ENCODE measurements at places on chromosomes 4 and X.

GRCh38 chr4:40003986-40004385 lies 26.3 kb upstream of the PDS5A start:
- DNase-seq, result no peak

DNA sequence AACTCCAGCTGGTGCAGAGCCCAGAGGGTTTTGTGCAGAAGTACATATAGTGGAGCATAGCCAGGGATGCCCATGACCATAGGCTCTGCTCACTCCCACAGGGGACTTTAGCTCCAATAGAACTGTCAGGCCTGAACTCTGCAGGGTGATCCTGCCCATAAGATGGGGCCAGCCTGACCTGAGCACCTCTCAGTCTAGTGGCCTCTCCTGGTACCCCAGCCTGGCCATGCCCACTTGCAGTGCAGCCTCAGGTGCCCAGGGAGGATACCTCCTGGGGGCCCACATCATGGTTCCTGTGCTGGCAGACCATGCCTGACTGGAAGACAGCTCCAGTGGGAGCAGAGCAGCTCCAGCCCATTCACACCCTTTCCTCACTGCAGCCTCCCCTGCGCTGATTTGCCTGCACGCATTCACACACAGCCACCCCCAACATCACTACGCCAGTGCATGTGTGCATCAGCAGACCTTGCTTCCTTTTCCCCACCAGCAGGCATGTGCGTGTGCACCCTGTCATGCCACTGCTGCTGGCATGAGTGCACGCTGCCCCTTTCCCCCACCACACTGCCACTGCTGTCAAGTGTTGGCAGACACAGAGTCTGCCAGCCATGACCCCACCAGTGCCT lies 53.0 kb upstream of the MMAA start:
- DNase-seq, result no peak

DNA sequence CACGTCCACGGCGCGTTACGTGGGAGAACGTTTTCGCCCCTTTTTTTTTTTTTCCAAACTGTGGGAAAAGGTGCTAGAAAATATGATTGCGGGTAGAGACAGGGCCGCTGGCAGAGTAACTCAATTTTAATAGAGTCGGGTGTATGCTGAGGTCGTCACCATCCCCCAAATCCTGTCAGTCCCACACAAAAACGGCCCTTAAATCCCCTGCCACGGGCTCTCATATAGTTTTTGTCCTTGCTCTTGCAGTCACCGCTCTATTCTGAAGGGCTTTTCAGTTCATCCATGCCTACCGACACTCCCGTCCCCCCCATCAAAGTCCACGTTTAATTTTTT lies 796 bp upstream of the MED14 start:
- DNase-seq, result no peak

DNA sequence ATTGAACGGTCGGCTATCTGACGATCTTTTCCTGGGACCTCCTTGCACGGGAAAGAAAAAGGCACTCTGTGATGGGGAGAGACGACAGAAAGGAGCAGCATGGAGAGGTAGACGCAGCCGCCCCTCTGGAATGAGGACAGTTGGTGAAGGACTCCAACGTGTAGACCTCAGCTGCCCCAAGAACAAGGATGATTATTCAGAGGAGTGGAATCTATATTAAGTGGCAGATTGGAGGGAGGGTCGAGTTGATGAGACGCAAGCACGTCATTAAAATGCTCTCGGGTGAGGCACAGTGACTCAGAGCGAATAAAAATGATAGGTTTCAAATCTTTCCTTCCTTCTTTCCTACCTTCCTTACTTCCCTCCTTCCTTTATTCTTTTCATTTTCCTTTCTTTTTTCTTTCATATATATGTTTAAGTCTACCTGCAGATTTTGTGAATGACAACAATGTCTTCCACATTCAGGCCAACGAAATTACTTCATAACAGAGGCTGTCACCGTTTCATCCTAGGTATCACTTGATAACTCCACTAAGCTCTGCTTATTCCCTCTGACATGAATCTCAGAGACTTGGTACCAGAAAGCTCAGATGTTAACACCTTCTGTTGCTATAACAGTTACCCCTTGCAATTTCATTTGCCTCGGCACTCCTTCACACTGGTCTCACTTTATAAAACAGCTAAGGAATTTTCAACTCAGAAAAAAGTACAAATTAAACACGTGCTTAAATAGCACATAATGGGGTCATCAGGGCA lies 110.0 kb upstream of the PPARGC1A start:
- DNase-seq, result no peak

DNA sequence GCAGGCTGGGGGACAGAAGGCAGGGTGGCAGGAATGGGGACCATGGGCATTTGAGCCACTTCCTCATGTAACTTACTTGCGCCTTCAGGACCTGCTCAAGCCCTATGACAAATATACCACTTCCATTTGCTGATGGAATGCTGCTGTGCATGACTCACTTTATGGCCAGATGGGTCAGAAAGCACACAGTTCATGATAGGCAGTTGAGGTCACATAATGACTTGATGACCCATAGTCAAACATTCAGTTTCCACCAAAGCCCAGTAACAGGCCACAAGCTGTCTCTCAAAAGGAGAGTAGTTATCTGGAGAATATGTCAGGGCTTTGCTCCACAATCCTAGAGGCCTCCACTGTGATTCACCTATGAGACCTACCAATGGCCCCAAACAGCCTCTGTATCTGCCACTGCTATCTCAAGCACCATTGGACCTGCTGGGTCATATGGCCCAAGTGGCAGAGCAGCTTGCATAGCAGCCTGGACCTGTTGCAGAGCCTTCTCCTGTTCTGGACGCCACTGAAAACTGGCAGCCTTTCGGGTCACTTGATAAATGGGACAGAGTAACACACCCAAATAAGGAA lies 5.3 kb upstream of the PAPSS1 start:
- DNase-seq, result no peak

DNA sequence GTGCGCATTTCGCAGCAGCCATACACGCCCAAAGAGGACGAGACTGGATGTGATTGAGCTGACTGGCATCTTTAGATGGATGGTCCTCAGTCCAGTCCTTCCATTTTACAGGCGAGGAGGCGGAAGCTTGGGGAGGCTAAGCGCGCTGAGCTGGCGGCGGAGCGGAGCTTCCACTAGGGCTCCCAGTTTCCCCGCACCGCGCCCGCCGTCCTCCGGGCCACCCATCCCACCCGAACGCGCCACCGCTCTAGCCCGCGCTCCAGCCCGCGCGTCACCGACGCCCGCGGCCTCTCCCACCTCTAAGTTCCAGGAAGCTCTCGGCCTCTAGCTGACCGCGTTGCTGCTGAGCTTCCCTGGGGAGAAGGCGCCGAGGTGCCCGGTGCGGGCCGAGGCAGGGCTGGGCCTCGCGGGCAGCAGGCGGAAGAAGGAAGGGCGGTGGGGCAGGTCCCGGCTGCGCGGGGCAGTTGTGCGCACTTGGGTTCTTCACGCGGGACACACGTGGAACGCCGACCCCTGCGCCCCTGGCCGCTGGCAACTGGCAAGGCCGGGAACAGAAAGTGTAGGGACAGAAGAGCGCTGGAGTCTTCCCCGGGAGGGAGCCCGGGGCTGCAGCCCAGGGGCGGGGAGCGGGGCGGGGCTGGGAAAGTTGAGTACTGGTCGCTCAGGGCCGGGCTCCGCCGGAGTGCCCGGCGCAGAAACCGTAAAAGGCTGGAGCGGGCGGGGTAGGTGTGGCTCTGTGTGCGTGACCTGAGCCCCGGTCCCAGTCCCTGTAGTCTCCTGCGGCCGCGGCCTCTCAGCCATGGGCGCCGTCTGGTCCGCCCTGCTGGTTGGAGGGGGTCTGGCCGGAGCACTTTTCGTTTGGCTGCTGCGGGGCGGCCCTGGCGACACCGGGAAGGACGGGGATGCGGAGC lies at the start of gene STBD1:
Gene STBD1 (plus strand): TSS at position 763 of the 911 bp plus-strand sequence. CDS start 37 bp downstream, at position 800.
- peak; percentile 9 for DNase-seq

DNA sequence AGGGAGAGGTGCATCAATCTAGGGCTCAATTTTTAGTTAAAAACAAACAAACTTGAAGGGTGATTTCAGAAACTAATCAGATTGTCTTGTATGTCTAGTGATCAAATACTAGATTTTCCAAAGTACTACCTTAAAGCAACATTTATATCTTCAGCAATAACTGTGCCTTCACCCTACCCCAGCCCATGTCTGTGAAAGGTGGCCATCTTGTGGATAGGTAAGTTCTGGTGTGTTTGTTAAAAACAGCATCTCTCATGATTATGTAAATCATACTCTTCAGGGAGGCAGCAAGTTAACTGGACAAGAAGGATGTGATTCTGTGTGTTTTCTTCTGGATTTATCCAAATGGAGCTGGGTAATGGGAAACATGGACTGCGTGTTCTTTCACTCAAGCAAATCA lies 81.4 kb upstream of the ACSL1 start:
- peak; percentile 15 for DNase-seq

DNA sequence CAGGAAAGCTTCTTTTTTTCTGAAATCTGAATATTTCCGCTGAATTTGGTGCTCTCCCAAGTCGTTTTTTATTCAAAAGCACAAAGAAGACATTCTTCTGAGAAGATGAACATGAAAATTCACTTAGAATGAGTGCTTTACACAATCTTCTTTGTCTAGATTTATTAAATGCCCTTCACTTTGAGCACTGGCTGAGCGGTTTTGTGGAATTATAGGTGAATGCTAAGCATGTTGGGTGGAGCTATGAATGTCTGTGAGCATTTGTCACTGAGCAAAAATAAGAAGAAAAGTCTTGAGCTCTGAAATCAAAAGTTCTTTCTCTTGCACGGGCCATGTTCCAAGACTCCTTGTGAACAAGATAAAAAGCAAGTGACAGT lies 13.1 kb downstream of the GASK1B start:
- DNase-seq, result no peak

GRCh38 chrX:136627409-136627808 lies 20.5 kb upstream of the CD40LG start:
- no peak for DNase-seq
